ENCODE measurements at places on chromosomes 2 and 18.
A peak's percentile ranks its signal among the peaks of the same experiment; 100 is the strongest.

DNA sequence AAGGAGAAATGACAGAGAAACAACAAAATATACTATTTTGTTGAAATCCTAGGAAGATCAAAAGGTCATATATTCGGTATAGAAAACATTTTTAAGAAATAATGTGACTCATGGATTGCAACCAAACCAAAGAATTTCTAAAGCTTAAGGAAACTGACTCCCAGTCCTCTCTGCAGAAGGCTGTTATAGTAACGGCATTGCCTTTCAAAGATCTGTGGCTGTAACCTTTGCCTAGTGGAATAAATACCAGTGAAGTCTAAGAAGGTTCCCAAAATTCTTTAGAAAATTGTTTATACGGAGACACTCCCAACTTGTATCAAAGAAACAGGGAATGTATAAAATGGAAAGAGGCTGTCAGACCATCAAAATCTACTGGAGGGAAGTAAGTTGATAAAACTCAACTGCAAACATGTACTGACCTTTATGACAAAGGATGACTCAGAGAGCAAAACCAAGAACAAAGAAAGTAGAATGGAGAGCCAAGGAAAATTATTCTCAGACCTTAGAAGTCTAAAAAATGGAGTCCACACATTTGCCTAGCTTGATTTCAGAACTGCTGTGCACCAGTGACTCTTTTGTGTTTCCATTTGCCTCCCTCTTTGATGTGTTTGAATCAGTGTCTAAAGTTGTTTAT is 48.6 kb upstream of the FSIP2 start:
- no peak for DNase-seq

DNA sequence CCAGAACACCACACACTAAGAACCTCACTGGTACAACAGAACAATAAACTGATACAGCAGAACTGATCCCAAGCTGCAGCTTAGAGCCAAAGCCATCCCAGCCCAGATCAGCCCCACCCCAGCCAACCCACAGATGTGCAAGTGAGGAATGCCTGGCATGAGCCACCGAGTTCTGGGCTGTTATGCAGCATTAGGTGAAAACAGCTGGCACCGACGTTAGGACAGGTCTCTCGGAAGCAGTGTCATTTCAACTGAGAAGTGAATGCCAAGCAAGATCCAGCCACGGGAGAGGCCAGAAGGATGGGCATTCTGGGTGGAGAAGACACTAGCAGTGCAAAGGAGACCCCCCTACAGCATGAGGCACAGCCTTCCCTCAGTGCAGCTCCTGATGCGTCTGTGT is 38.9 kb downstream of the ADCY3 start:
- no peak for DNase-seq

DNA sequence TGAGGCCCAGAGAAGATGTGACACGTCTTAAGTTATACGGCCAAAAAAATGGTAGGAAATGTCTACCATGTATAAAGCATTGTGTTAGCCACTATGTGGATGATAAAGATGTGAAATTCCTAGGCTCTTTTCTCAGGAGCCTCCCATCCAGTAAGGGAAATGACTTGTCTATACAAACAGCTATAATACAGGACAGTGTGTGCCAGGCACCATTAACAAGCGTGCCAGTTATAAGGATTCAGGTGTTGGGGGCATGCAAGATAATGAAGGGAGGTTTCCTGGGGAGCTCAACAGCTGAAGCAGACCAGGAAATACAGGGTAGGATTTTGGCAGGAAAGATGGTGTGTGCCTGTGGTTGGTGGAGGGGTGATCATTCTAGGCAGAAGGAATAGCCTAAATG is 37.6 kb downstream of the ALPK2 start:
- no peak for DNase-seq

DNA sequence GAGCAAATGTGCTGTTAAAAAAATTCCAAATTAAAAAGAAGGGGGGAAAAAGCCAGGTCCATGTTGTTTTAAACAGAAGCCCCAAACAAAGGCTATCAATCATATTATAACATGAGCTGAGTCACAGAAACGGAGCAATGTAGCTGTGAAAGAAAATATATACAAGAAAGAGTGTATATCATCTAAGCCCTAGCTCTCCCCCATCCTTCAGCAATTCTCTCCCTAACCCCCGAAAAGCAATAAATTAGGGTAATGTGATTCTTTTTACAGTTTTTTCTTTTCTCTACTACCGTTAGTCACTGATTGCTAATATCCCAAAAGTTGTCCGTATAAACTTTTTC is 25.3 kb downstream of the FEZ2 start:
- no peak for DNase-seq

DNA sequence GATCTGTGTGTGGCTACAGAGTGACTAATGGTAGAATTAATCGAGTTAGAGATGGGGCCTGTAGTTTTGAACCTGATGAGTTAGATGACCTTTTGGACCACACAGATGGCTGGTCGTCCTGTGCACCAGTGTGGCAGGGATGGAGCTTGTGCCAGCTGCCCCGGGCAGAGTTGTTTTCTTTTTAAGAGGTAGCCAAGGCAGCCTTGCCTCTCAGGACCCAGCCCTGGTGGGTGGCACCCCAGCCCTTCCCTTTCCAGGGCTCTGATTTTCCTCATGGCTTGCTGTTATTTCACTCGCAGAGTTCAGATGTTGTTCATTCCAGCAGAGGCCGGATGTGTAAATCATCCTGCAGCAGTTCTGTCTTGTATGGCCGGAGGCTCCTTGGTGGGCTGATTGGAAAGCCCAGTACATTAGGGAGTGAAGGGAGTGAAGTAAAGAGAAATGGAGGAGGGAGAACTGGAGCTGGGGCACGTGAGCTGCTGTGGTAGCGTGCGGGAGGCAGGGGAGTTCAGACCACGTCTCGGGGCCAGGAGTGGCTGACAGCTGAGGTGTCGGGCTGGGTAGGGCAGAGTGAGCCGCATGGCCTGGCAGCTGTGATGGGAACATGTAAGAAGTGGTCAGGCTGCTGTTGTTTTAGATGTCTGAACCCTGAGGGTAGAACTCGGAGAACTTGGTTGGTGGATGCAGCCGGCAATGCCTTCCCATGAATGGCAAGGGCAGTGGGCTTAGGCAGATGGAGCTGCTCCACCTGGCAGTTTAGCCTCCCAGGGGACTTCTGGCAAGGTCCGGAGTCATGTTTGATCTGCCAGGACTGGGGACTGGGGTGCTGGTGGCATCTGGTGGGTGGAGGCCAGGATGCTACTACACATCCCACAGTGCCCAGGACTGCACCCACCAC is 28.8 kb downstream of the ASAP2 start:
- no peak for DNase-seq

- DNase-seq = no peak
Measured at GRCh38 chr2:109168716-109169115, 39.7 kb downstream of the SH3RF3 start.

- DNase-seq = peak; percentile 67
Measured at GRCh38 chr2:224909885-224910573, 132.2 kb downstream of the DOCK10 start.

- DNase-seq = peak; percentile 39
Measured at GRCh38 chr2:201450954-201451291, 335 bp downstream of the TRAK2 start.

DNA sequence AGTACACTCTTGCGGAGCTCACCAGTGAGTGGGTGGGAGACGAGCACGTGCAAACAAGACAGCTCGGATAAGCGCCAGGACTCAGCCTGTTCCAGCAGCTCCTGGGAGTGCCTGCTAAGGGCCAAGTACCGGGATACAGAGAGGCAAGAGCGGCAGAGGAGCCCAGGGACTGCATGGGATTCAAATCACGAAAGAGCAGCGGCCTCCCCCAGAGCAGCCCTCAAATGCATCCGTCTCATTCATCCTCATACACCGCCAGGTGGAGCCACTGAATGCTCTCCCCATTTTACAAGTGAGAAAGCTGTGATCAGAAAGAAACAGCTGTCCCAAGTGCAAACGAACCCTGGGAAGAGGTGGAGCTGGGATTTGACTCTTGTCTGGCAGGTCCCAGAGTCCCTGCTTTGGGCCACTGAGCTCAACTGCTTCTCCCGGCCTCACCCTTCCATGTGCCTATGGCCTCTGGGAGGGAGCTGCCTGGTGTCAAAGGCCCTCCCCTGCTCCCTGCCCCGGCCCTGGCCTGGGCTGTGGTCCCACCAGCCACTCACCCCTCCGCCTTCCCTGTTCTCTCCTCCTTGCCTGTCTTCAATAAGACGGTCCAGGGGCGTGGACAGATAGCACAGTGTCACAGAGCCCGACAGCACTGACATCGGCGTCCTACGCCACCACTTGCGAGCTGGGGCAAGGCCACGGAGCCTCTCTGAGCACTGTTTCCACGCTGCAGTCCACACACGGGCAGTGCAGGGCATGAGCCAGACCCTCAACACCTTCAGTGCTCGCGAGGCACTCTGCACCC is 72.8 kb upstream of the TAF1B start:
- peak; percentile 53 for DNase-seq

- DNase-seq = peak; percentile 17
Measured at GRCh38 chr18:60554967-60555366, 182.4 kb upstream of the MC4R start.

DNA sequence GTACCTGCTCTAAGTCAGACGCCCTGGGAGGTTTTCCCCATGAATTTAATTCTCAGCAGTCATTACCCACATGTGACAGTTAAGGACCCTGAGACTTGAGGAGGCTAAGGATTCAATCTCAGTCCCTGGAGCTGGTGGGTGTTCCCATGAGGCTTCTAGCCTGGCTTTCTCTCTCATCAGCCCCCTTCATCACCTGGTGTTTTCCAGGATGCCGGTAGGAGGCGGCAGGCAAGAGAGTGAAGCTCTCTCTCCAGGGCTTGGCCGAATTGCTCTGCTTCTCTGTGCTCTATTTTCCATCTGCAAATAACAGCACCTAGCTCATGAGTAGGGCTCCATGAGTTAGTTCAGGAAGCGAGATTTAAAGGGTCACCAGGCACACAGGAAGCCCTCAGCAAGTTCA is 241.9 kb downstream of the PTPRM start:
- DNase-seq = no peak

Data from NCI-H146 (cell line).